ENCODE measurements at places on chromosomes 11 and 22. TPM values are rescaled to one million over a fixed set of nuclear protein-coding genes. Genes with fewer than 3 reads are reported as not detected.

SAA4 gene
- not detected for total RNA-seq

- DNase-seq = no peak
Measured at GRCh38 chr11:116893906-116894305, 56.5 kb upstream of the APOA1 start.

DNA sequence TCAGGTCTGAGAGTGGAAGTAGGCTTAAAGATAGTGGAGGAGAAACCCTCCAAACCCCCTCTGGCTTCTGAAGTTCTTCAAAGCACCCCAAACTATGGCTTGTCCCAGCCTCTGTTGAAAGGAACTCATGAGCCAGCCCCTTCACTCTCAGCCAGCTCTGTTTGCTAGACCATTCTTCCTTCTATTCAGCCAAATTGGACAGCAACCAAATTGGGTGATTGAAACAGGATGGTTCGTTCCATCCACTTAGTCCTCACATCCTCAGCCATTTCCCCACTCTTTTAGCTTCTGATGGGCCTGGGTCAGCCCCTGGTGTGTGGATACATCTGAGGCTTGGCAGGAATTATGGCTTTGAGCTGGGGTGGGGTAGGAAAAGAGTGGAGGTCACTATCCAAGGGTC lies 4.5 kb downstream of the HTR3A start:
- no peak for DNase-seq

DNA sequence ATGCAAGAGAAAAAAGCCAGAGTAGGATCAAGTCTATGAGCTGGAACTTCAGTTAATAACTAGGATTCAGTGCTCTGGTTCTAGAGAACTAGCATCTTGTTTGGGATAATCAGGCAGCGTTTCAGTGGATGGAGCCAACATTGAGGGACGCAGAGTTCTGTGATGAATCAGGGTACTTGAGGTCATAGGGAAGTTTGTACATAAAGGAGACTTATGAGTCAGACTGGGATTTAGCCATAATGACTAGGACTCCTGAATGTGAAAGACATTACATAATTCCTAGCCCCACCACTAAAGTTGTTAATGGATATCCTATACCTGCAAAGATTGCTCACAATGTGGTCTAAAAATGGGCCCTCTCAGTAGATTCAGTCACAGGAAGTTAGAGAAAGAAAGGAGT lies 6.8 kb downstream of the SLN start:
- DNase-seq = no peak

P2RY2 gene
- total RNA-seq = not detected

DNA sequence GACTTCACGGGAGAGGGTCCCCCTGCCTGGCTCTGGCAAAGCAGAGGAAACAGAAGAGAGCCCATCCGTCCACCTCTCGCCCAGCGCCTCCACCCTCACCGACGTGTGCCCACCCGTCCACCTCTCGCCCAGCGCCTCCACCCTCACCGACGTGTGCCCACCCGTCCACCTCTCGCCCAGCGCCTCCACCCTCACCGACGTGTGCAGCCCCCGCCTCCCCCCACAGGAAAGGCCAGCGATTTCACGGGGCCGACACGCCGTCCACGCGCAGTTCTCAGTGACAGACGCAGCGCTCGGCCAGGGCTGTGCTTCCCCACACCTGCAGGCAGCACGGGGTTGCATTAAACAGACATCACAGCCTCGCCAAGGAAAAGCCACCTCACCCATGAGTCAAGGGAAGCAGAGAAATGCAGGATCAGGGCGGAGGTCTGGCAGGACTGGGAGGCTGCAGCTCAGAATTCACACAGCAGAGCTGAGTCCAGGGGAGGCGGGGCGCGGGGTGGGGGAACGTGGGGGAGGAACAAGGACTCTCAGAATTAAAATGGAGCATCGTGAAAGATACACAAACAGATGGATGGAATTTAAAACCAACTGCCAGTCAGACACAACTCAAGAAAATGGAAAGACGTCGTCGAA lies 377.7 kb downstream of the BRD1 start:
- no peak for DNase-seq

DNA sequence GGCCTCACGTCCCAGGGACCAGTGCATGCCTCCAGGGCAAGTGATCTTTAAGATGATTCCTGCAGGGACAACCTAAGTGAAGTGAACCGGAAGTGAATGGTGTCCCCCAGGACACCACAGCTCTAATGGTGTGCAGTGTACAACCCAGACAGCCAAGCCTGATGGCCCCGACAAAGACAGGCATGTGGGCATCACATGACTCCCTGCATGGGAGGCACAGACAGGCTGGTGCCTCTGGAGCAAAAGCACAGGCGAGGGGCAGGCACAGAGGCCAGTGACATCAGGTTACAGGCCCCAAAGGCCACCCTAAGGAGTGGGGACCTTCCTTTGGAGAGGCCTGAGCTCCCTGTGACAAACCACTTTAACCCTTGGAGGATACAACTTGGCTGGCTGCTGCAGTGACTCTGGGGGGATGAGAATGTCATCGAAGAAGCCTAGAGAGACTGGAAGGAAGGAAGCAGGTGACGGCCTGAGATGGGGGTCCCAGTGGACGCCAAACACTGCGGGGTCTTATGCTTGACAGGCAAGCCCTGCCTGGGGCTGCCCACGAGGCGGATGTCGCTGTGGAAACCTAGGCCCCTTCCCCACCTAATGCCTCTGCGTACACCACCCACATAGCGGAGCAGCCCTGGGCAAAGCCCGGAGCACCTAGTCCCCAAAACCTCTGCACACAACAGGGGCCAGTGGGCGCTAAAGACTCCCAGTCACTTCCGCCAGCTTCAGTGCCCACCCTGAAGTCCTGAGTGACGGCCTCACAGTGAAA lies 12.4 kb downstream of the POLR3H start:
- DNase-seq = no peak

GRCh38 chr11:128568166-128568778 lies 19.1 kb downstream of the ETS1 start:
- no peak for DNase-seq

DNA sequence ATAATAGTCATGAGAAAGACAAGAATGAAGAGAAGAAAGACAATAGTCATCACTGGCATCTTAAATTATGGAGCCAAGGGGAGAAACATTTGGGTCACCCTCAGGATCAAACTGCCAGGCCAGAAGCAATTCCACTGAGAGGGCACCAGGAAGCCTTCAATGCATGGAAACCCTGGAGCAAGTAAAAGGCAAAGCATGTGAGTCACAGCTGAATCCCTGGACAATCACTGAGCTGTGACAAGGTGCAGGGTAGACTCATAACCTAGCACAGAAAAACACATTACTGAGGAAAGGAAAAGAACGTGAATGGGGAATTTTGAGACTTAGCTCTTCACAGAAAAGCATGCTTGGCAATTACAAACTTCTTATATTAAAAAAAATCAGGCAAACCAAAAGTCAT lies 1.6 kb downstream of the KCNJ1 start:
- DNase-seq = no peak

GRCh38 chr11:18203723-18204122 lies 31.1 kb downstream of the MRGPRX4 start:
- DNase-seq = no peak

SERPINH1 gene
- total RNA-seq = 8.2 TPM

- DNase-seq = no peak
Measured at GRCh38 chr22:26127556-26127955, 41.7 kb upstream of the SEZ6L start.

DNA sequence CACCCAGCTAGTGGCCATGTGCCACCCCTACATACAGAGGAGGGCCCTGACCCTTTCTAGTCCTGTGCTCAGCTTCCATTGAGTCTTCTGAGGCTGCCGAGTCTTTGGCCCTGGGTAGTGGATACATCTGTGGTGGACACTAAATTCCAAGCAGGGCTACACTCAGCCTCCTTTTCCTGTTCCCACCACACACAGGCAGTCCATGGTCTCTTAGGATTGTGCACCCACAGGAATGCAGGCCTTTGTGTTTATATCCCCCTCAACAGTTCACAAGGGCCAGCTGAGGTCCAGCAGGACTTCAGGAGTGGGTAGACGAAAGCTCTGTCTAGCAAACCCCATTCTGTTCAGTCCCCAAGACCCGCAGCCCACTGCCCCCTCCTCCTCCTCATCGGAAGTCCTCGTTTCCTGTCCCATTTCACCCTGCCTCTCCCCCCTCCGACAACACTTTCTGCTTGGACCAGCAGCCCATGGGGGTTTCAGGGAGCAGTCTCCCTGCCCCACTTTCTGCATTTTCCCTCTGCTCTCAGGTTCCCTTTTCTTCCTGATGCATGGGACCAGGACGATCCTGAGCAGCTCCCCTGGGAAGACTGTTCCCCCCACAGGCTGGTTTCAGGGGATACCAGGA lies 91.8 kb downstream of the SWAP70 start:
- DNase-seq = no peak

- DNase-seq = no peak
Measured at GRCh38 chr11:115869780-115870431, 365.7 kb upstream of the CADM1 start.

CADM1 gene
- 0.18 TPM for total RNA-seq

- no peak for DNase-seq
Measured at GRCh38 chr11:2940147-2940920, 11.1 kb upstream of the PHLDA2 start.

PTPRCAP gene
- 65.2 TPM for total RNA-seq

OR8D4 gene
- not detected for total RNA-seq

GRCh38 chr22:28829358-28830181 lies 29.2 kb upstream of the XBP1 start:
- DNase-seq = no peak

DNA sequence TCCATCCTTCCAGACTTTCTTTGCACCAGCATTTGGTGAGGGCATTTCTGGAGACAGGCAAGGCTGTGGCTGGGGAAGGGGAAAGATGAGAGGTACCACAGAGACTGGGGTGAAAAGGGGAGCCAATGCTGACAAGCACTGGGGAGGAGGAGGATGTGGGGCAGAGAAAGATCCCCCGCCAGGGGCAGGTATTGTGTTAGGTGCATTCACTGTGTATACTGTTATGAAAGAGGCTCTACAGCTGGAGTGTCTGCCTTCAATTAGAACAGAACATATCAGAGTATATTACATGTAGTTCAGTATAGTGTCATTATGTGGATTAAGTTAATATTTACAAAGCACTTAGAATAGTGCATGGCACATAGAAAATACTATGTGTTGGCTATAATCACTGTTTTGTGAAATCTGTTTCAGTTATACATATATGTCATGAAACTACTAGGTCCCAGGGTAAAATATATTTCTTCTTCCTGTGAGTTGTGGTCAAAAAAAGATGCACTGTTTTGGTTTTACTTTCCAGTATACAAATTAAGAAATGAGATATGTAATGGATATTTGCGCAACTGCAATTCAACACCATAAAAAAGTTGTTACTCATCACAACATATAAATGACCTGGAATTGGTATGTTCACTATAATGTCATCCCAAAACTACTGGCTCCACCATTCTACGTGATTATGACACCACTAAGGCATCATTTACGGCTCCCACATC lies 8.4 kb downstream of the MSANTD2 start:
- no peak for DNase-seq

DNA sequence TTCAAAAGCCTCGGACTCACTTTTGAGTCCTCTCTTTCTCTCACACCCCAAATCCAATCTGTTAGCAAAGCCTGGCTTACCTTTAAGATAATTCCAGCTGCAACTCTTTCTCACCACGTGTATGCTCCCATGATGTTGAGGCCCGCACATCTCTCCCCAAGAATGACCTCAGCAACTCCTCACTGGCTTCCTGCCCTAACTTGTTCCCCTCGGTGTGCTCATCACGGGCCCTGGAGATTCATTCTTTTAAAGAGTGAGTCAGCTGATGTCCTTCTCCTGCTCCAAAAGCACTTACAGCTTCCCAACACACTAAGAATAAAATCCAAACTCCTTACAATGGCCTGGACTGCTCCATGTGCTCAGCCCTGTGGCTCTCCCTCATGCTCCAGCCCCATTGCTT lies 1041.3 kb downstream of the OPCML start:
- DNase-seq = no peak

- no peak for DNase-seq
Measured at GRCh38 chr11:131807876-131808275, 437.5 kb downstream of the NTM start.

P2RY6 gene
- not detected for total RNA-seq

ELMOD1 gene
- not detected for total RNA-seq

FLRT1 gene
- total RNA-seq = not detected

SCUBE1 gene
- 0.39 TPM for total RNA-seq

SEC14L2 gene
- 13.9 TPM for total RNA-seq

MYOD1 gene
- not detected for total RNA-seq

DNA sequence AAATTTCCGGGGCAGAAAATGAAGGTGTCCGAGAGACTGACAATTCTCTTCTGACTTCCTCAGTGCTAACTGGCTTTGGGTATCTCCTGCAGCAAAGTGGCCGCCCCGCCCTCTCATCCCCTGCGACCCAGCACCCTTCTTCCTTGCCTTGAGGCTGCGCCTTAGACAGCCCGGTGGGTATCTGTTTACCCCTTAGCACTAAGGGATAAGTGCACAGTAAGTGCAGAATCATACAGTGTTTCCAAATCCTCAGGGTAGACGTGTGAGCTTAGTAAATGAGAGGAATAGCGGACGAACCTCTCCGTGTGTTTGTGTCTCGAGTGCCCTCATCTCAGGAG lies 368 bp upstream of the CHORDC1 start:
- DNase-seq = no peak

DNA sequence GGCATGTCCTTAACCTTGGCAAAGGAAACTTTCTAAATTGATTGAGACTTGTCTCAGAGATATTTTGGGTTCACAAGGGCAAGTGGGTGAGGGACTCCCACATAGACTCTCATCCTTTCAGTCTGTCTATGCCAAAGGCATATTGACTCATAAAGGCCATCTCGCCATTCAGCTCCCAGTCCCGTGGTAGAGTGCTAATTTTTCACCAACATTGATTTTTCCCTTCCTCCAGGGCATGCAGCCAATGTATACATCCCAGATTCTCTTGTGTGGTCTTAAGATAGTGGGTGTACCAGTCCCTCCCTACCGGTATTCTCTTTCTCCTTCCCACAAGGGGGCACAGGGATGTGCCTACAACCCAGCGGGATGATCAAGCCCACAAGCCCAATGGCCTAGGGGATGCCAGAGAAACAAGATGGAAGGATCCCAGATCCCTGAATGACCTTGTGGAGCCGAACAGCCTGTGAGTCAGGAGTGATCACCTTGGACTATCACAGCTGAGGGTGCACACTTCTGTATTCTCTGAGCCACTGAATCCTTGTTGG lies 7.9 kb downstream of the C11orf96 start:
- no peak for DNase-seq

OR10A4 gene
- not detected for total RNA-seq

GRCh38 chr11:57566905-57567514 lies 462 bp downstream of the UBE2L6 start:
- DNase-seq = peak; percentile 65

- no peak for DNase-seq
Measured at GRCh38 chr22:27318516-27318915, 483.0 kb downstream of the MN1 start.

GRCh38 chr22:34430386-34430785 lies 510.1 kb upstream of the LARGE1 start:
- DNase-seq = no peak

DNA sequence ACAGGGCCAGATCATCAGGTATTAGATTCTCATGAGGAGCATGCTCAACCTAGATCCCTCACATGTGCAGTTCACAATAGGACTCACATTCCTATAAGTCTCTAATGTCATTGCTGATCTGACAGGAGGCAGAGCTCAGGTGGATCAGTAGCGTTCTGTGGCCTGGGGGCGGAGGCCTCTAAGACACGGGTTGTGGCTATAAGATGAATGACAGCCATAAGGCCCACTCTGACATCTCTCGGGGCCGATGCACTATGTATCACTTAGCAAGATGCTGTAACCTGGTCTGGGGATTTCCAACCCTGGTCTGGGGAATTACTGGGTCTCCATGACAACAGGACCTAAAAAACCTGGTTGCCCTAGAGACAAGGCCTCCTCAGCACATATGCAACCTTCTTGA lies 932.7 kb downstream of the TBC1D22A start:
- DNase-seq = no peak

GRCh38 chr11:124763156-124763947 lies 1.3 kb upstream of the ESAM start:
- DNase-seq = peak; percentile 74

PIWIL4 gene
- total RNA-seq = 0.16 TPM

Measured in activated naive CD4-positive, alpha-beta T cell treated with anti-CD3 and anti-CD28 coated beads, Interleukin-2, amount 50 U/mL, for 72 hours (primary cell).